ENCODE measurements at places on chromosomes 5 and 9.
A peak's percentile ranks its signal among the peaks of the same experiment; 100 is the strongest.

GRCh38 chr9:98178874-98179850, 13.3 kb downstream of the CORO2A start:
- no peak for DNase-seq

- DNase-seq, result peak; percentile 78
These were observed 27.4 kb downstream of the LNPEP start for GRCh38 chr5:96963267-96963666.

GRCh38 chr5:103435136-103435889, 127.3 kb downstream of the NUDT12 start:
- DNase-seq, result no peak

DNA sequence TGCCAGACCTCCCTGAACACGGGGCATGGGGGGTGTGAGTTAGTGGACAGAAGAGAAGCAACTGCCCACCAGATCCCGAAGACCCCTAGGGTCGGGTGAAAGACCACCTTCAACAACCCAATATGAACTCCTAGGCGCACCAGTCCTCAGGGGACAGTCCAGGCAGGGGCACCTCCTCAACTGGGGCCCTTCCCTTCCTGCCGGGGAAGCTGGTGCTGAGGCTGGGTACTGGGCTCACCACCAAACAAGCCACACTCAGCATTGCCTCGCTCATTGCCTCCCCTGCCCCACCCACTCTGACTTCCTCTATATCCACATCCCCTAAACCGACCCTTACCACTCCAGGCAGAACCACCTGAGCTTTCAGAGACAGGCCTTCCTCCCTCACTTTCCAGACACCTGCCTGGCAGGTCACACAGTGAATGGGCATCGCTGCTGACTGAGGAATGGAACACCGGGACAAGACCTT, 42.5 kb downstream of the SEMA4D start:
- no peak for DNase-seq

- no peak for DNase-seq
These were observed 248.9 kb downstream of the CRB2 start for GRCh38 chr9:123604861-123605260.

DNA sequence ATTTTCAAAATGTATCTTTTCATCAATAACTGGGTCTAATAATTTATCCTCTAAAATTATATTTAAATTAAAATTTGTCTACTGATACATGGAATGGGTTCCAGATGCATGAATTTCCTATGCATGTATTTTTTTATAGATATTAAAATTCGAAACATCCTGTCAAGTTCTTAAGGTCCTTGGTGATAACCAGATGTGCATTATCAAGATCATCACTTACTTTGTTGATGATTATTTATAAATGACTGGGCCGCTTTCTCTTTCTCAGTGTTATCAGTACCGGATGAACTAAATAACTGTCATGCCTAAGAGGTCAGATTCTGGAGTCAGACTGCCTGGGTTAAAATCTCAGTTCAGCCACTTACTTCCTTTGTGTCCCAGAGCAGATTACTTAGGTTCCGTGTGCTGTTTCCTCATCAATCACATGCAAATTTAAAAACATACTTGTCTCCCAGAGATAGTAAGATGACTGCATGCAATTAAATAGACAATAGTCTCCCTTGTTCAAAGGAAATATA, 124.3 kb downstream of the TEX10 start:
- no peak for DNase-seq

GRCh38 chr5:115796656-115797055, 19.8 kb downstream of the CDO1 start:
- no peak for DNase-seq

DNA sequence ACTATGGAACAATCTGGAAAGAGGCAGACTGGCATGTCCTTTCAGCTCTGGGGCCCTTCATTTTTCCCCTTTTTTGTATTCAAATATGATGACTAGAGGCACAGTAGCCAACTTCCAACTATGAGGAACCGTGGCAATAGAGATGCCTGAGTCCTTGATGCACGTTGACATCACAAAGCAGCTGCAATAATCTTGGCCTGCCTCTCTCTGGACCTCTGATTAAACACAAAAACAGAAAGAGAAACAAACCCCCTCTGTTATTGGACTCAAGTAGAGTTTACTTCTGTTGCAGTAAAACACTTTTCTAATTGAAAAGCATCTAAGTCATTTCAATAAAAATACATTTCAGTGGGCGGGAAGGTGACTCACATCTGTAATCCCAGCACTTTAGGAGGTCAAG, 122.2 kb upstream of the GRAMD2B start:
- DNase-seq, result no peak

- no peak for DNase-seq
These were observed 359.6 kb upstream of the SMC2 start for GRCh38 chr9:103734471-103734870.

- DNase-seq, result no peak
These were observed 15.4 kb upstream of the SNX2 start for GRCh38 chr5:122759241-122760070.

GRCh38 chr5:180970875-180971274, 17.8 kb upstream of the BTNL3 start:
- no peak for DNase-seq

GRCh38 chr5:173823274-173823644, 64.9 kb upstream of the CPEB4 start:
- DNase-seq, result no peak

DNA sequence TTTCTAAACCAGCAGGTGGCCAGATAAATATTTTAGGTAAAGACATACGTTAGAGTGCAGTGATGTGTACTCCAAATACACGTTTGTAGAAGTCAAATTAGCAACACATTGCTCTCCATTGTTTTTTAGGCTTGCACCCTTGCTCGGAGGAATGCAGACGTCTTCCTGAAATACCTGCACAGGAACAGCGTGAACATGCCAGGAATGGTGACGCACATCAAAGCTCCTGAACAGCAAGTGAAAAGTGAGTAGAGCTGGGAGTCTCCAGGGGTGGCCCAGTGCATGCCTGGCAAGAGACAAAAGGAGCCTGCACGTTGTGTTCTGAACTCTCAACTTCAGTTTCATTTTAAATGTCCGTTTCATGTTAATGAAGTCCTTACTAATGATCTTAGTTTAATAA, 207.5 kb upstream of the OTULINL start:
- DNase-seq, result no peak

- no peak for DNase-seq
These were observed 207.4 kb downstream of the DAB2IP start for GRCh38 chr9:121858788-121859187.

DNA sequence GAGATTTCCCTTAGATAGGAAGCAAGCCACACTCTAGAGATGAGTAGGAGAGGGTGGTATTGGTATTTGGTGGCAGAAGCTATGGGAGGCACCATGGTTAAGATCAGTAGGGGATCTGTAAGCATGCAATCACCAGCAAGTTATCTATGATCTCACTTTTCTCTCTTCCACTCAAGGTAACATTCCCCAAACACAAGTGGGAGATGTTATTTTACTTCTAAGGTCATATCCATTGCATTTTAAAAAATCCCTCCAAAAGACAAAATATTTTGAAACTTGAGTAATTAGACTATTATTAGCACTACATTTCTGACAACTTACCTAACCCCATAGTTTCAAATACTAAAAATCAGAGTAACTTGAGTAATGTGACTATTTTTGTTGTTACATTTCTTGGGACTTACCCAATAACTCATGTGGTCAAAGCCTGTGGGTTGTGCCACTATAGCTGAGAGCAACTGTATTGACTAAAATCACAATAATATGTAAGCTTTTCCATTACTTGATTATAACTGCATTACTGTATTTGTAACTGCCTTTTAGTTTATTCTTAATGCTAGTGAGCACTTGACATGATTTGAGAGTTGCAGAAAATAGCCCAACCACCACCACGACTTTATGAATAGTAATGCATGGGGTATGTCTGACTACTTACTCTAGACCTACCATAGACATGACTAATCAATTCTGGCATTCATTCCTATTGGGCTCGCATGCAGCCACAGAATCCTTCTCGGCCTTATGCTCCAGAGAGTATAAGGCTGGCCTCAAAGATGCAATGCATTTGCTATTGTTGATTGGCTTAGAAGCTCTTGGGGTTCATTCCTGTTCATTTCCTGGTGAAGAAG, 264.7 kb downstream of the TRIM32 start:
- no peak for DNase-seq

DNA sequence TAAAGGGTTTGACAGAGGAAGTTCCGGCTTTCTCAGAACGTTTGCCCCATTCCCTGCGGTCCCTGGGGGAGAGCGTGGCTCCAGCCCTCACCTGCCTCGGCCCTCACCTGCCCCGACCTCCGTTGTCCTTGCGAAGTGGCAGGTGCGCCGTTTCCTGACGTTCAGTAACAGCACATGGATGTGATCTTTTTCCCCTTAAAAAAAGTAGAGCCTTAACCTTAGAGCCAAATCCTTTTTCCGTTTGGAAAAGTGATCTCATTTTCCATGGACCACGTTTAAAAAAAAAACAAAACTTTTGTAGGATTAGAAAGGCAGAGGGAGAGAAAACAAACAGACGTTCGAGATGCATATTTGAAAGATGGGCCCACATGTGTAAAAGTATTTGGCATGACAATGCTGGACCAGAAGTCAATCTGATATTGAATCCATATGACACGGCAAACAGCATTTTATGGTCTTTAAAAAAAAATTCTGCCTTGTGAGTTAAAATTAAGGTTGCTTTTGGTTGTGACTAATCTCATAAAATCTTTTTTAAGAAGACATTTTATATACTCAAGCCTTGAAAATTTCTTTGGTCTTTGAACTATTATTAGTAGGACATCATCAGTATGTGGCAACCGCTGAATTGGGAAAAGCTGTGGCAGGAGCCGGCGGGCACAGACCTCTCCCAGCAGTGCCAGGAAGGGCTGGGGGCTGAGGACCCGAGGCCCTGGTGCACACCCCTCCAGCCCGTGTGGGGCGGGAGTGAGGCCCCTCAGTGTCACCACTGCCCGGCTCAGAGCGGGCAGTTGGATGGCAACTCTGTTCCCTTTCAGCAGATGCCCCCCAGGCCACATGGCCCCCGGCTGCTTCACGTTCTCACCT, 42.5 kb upstream of the EXOC3 start:
- peak; percentile 17 for DNase-seq

DNA sequence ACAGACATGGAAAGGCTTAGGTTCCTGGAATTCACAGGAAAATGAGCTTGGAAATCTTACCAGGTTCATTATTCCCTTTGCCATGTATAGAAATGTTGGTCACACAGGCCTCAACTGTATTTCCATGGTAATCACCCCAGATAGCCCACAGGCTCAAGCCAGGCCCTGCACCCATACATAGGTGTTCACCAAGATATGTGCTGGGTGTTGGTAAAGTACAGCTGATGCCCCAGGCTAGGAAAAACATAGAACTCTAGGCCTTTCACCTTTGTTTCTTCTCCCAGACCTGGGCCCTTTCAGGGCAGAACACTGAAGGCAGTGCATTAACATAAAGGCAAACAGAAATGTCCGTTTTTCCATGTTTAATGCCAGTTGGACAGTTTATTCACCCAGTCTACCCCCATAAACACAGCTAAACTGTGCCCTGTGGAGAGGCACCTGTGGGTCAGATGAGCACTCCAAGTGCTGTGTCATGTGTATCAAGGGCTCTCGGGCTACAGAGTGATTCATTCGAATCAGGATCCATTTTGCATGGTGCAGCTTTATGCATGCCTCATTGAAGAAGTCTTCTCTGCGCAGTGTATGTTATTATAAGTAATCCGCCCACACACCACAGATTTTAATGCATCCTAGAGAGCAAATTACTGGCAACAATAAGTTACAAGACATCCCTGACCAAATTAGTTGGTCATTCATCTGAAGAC, 93.4 kb upstream of the SLC30A5 start:
- DNase-seq, result no peak

DNA sequence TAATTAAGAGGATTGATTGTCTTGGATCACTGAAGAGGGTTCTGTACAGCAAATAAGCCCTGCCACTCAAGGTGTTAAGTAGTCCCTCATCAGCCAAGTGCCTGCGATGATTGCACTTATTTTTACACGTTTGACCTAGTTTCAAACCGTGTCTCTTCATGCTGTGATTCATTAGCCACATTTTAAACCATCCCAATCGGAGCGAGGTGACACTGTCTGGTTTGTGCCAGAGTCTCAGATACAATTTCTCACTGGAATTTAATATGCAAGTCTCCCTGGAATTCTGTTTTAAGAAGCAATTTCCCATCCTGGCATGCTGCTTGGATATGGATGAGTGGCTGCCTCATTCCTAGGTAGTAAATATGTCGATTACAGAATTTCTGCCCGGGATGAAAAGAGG, 1.6 kb downstream of the INSYN2B start:
- no peak for DNase-seq

GRCh38 chr9:13575558-13575957, 296.1 kb upstream of the MPDZ start:
- DNase-seq, result peak; percentile 47

DNA sequence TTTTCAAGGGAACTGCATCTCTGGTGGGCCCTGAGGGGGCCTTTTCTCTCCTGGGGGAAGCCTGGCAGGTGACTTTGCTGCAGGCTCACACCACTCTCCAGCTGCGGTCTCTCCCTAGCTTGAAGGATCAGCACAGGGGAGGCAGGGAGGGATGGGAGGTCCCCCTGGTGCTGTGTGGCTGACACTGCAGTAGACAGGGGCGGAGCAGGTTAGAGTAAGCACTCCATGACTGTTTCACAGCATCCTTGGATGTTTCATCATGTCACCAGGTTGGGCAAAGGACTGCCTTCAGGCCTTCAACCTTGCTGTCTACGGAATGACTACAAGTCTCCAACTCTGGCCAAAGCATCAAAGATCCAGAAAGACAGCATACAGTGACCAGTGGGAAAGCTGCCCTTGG, 470.7 kb downstream of the CDK5RAP2 start:
- DNase-seq, result no peak

GRCh38 chr5:55578771-55579170, 44.0 kb upstream of the PLPP1 start:
- DNase-seq, result no peak

Measured in left cardiac atrium (tissue), 4 donors.